Mesothelial cell of epicardium (in vitro differentiated cells): ENCODE measurements at places on chromosomes 3 and 15.

GRCh38 chr3:185332026-185332735 is 30.8 kb upstream of the MAP3K13 start:
- DNase-seq = no peak

DNA sequence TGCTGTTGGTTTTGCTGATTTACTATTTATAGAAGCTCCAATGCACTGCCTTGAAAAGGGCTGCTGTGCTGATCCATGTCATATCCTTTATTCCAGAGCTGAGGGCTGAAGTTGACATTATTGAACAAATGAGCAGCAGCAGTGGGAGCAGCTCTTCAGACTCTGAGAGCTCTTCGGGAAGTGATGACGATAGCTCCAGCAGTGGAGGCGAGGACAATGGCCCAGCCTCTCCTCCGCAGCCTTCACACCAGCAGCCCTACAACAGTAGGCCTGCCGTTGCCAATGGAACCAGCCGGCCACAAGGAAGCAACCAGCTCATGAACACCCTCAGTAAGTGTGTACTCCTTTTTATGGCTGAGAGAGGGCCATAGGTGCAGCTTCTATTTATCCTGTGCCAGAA is 8.8 kb downstream of the EAF1 start:
- DNase-seq = no peak

DNA sequence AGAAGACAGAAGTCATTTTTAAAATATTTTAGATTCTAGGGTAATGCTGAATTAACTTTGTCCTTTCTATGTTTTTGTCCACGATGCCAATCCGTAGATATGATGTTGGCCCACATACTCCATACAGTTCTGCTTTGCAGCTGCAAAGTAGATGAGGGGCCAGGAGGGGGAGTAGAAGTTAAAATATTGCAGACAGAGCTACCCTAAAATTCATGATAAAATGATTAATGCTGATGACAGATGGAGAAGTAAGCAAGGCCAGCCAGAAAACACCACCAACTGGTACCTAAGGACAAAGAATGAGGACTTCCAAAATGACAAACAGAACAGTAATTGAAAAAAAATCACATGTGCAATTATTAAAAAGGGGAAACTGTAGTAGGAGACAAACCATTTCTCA is 756.6 kb upstream of the ARPP21 start:
- DNase-seq = no peak

GRCh38 chr15:55250392-55250791 is 39.2 kb downstream of the RAB27A start:
- DNase-seq = no peak
